Activated gamma-delta T cell treated with anti-CD3 and anti-CD28 coated beads, Interleukin-2, amount 50 U/mL, for 16 hours (primary cell): ENCODE measurements at places on chromosomes 1 and 21.

DNA sequence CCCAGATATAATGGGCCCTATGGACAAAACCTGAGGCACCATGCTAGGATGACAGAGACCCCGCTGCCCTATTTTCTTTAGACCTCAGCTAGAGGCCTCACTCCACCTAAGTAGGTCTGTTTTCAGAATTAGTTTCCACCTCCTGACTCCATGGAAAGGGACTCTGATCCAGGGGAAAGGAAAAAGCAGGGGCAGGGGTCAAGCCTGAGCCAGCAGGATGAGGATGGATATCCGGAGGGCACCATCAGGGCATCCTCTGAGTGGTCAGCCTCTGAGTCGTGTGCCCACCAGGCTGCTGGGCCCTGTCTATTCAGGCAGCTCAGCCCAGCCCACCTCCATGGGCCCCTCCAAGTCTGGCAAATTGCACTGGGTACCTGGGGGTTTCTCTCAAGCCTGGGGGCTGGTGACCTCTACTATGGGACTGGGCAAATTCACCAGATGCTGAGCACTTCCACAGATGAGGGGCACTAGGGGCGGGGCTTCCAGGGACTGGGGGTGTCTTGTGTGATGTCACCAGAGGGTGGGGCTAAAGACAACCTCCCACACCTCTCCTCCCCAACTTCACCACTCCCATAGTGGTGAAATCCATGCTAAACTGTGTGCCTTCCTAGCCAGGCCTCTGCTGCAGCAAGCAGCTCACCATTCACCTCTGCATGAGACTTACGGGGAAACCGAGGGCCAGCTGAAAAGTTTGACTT lies 5.5 kb downstream of the PAQR7 start:
- no peak for DNase-seq

GRCh38 chr1:116982319-116983004 lies 19.1 kb upstream of the CD101 start:
- DNase-seq, result no peak

DNA sequence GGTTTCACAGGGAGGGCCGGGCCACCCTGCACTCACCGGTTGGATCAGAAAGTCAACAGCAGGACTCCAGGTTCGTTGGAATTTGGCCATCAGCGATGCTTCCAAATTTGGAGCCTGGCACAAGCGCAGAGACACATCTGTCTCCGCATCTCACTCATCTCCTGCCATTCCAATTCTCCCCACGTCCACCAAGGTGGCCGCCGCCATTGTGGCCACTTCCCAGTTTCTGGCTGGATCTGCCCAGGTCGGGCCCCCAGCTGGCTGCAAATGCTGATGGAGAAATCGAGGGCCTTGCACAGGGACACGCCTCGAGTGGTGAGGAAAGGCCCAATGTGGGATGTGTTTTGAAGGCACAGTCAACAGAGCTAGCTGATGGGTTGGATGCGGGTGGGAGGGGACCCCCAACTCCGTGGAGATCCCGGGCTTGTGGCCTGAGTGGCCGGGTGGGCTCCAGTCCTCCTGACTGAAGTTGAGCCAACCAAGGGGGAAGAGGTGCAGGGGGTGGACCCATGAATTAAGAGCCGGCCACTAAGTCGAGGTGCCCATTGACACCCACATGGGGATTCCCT lies 102.7 kb downstream of the CRYAA start:
- no peak for DNase-seq

DNA sequence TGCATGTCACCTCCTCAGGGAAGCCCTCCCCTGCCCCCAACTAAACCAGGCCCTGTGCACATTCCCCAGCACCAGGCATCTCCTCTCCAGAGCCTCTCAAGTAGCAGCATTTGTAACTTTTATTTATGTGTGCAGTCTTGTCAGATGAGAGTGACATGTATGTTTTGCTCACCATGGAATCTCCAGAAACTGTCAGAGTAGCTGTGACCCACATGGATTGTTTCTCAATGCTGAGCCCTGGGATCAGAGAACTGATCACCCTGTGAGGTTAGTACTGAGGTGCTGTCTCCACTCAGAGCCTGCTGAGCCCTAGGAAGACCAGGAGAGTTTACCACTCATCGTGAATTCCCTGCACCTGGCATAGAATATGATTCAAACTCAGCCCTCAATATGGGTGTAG lies 190.9 kb upstream of the EDN2 start:
- DNase-seq, result no peak

DNA sequence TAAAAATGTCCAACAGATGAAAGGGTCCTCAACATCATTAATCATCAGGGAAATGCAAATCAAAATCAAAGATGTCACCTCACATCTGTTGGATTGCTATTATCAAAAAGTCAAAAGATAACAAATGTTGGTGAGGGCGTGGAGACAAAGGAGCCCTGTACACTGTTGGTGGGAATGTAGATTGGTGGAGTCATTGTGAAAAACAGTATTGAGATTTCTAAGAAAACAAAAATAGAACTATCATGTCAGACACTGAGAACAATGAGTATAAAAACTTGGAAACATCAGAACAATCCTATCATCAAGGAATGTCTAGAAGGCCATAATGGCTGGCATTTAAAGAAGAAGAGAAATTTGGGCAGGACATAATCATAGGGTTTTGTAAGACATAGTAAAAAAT lies 209.2 kb upstream of the PTGFR start:
- no peak for DNase-seq

DNA sequence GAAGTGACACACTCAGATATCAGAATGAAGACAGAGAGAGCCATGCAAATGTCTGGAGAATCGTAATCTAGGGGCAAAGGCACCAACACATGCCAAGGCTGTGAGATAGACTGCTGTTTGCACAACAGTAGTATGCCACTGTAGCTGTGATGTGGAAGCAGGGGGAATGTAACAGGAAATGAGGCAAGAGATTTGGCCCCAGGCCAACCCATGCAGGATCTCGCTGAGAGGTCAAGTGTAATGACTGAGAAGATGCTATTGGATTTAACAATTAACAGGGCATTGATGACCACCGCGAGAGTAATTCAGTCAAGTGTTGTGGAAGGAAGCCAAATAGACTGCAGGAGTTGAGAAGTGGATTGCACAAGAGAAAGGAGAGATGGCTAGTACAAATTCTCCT lies 107.3 kb upstream of the ST6GALNAC5 start:
- no peak for DNase-seq

DNA sequence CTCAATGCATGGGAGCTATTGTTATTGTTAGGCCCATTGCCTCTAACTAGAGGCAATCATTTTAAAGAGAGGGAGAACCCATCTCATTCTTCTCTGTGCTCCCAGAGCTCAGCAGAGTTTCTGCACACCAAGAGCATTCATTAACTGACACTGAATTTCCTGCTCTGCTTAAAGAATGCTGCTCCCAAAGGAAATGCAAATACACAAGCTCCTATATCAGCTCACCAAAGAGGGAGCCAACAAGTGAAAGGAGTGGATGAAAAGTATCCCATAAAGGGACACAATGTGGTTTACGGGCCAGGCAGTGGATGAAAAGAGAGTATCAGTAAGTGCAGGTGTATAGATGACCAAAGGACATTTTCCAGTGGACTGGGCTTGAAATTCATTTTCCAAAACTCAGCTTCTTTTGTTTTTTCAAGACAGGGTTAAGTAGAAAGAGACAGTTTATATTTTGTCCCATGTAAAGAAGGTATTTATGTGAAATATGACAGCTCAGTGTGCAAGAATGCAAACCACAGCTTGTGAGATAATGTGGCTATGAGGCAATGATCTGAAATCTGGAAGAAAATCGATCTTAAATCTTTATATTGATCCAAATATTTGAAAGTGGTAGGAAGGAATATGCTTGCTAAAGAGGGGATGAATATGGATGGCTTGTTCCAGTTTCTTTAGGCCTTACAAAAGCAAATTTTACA lies 207.7 kb upstream of the CAMK1G start:
- DNase-seq, result no peak

DNA sequence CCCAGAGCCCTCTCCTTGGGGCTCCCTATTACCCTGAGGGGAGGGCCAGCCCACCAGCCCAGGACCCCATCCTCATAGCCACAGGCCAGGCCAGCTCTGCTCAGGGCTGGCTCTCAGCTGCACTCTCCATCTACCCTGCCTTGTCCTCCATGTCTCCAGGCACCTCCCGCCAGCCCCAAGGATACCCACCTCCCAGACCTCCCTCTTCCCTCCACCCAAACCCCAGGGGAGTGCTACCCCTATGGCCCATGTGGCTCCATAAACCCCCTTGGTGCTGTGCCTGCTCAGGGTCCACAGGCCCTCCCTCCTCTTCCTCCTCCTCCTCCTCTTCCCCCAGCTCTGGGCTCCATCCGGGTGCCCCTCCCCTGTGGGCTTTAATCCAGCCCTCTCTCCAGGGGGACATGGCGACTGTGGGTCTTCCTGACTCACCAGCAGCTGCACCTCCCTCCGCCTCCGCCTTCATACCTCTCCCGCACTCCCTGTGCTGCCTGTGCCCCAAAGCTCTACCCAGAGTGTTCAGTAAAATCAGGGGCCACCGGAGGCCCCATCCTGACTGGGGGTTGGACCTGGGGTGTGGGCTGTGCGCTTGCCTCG lies 9.1 kb downstream of the YBEY start:
- no peak for DNase-seq

GRCh38 chr1:90133133-90133532 lies 138.2 kb downstream of the ZNF326 start:
- DNase-seq, result no peak

- DNase-seq, result no peak
These were observed 69.0 kb downstream of the DDR2 start for GRCh38 chr1:162701286-162701685.

GRCh38 chr1:77010937-77011336 lies 143.7 kb downstream of the ST6GALNAC5 start:
- DNase-seq, result no peak

DNA sequence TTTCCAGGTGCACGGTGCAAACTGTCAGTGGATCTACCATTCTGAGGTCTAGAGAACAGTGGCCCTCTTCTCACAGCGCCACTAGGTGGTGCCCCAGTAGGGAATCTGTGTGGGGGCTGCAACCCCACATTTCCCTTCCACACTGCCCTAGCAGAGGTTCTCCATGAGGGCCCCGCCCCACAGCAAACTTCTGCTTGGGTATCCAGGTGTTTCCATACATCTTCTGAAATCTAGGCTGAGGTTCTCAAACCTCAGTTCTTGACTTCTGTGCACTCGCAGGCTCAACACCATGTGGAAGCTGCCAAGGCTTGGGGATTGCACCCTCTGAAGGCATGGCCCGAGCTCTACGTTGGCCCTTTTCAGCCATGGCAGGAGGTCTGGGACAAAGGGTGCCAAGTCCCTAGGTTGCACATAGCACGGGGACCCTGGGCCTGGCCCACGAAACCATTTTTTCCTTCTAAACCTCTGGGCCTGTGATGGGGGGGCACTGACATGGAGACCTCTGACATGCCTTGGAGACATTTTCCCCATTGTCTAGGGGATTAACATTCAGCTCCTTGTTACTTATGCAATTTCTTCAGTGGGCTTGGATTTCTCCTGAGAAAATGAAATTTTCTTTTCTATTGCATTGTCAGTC lies 10.0 kb downstream of the HS2ST1 start:
- DNase-seq, result no peak

DNA sequence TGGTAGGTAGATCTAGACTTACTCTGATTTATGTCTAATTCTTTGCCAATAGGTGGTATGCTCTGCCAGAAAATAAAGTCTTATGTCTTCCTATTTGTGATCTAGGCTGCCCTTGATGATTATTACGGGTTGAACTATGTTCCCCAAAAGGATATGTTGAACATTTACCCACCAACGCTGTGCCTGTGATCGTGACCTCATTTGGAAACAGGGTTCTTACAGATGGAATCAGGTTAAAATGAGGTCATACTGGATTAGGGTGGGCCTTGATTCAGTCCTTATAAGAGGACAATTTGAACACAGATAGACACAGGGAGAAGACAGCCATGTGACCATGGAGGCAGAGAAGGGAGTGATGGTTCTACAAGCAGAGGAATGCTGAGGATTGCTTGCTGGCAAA lies 95.1 kb upstream of the BCAR3 start:
- DNase-seq, result no peak

GRCh38 chr1:96918406-96918805 lies 196.8 kb downstream of the PTBP2 start:
- no peak for DNase-seq

GRCh38 chr21:39071623-39072214 lies 111.5 kb downstream of the PSMG1 start:
- DNase-seq, result no peak

- no peak for DNase-seq
These were observed 210.5 kb upstream of the SPAG17 start for GRCh38 chr1:118395430-118395991.

- DNase-seq, result no peak
These were observed 72.5 kb downstream of the ZNF326 start for GRCh38 chr1:90067194-90067931.

- DNase-seq, result no peak
These were observed 7.3 kb downstream of the RASAL2 start for GRCh38 chr1:178101266-178101630.

GRCh38 chr1:89763649-89763986 lies 57.2 kb upstream of the LRRC8D start:
- DNase-seq, result no peak

DNA sequence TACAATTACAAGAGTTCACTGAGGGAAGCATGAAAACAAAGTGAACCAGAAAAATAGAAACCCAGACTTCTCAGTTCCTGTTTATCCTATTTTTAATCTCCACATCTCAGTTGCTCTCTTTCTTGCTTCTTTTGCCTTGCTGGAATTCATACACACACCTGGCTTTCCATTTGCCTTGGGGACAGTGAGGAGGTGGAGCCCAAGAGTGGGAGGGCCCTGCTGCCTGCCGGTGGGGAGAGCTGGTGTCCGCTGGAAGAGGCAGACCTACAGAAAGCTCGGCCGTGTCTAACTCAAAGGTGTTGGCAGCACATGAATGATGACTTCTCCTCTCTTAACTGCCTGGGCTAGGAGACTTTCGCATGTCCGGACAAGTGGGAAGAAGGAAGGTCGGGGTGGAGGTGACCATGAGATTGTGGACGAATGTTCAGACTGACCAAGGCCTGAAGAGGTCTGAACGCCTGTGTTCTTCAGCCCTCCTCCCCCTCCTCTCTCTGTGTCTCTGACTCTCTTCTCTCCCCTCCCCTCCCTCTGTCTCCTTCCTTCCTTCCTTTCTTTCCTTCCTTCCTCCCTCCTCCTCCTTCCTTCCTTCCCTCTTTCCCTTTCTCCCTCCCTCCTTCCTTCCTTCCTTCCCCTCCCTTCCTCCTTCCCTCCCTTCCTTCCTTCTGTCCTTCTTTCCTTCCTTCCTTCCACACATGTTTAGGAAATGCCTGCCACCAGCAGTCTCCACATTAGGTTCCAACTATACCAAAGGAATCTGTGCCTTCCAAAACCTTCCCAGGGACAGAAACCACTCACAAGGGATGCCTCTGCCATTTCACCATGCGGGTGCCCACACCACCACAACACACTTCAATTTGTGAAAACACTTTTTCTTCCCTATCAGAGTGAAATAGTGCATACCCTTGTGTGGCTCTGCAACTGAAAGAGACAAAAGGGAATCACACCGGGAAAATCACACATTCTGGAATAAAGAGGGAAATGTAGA lies 157.3 kb upstream of the RUNX1 start:
- no peak for DNase-seq

- no peak for DNase-seq
These were observed 241.7 kb downstream of the USH2A start for GRCh38 chr1:216181590-216181989.
